ENCODE measurements at places on chromosomes 3 and 15. TPM values are rescaled to one million over a fixed set of nuclear protein-coding genes. Genes with fewer than 3 reads are reported as not detected.

DNA sequence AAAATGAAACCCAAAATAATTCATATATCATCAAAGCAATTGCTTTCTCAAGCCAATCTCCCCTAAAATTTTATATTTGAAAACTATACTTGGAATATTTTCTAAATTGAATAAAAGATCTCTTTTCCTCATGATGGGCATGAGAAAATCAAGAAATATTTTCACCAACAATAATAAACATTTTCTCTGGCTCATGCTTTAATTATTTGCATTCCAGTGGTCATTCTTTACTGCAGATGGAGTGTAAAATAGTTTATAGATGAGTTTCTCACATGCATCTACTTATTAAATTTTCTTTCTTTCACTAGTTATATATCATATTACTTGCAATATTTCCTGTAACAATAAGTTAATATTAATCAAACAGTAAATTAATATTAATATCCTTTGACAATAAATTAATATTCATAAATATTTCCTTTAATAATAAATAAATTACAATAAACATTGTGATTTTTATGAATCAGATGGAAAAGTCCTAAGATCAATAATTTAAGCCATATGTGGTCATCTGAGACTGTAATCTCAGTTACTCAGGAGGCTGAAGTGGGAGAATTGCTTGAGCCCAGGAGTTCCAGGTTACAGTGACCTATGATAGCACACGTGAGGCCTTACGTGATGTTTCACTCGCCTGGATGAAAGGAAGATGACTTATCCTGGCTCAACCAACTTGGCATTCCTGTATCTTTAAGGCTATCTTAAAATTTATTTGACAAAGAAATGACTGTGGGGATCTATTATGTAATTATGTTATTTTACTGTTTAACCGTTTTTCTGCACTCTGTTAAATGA, 958.8 kb downstream of the ZPLD1 start:
- no peak for DNase-seq

ST8SIA2 gene
- 0.37 TPM for total RNA-seq

SLC28A1 gene
- 0.12 TPM for total RNA-seq

PYGO1 gene
- total RNA-seq, result 4.3 TPM

MFGE8 gene
- total RNA-seq, result 341 TPM

RASGRF1 gene
- total RNA-seq, result 1.0 TPM

GRCh38 chr15:39143479-39143878, 437.4 kb upstream of the THBS1 start:
- no peak for DNase-seq

DNA sequence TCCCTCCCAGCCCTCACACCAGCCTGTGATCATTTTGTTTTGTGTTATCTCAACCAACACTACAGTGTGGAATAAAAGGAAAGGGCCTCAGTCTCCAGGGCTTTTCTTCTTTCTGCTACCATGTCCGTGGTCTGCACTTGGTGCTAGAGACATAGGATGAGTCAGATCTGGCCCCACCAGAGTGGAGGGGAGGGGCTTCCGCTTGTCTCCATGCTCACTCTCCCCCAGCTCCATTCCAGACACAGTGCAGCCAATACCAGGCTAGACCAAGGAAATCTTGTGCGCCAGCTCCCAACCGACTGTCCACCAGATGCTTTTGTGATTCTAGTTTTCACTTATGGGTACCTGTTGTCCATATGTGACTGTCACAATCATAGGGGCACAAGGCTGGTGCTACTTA, 51.9 kb upstream of the TMEM115 start:
- DNase-seq, result no peak

DNA sequence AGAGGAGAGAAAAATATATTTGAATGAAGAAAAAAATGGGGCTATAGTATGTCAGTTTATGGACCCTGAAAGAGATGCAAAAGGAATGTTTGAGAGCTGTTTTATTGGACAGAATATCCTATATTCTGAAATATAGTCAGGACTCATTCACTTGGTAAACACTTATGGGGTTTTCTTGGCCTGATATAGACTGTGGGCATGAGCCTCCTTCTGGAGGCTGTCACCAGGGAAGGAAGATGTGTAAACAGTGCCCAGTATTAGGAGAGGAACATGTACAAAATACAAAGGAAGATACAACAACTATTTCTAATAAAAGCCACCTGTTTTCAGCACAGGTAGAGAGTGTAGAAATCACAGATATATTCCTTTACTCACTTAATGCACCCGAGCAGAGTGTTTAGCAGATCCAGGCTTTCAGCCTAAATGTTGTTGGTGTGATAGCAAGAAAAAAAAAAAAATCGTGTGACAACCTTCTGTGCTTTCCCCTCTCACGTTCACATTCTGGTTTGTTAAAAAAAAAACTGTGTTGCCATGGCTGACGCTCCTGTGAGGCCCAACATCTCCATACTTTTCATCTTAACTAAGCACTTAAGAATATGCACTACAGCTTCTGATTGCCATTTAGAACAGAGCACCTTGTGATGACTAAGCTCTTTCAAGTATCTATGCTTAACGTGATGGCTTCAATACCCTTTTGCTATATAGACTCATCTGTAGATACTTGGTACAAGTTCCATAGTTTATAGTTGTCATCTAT, 134.1 kb downstream of the MBNL1 start:
- DNase-seq, result no peak

- DNase-seq, result no peak
Observed at GRCh38 chr3:46711305-46711704, 6.4 kb downstream of the PRSS50 start.
